ENCODE measurements at places on chromosomes 11 and 22.

GRCh38 chr22:44661070-44661469 is 40.9 kb upstream of the PRR5 start:
- peak; percentile 38 for DNase-seq

- DNase-seq = no peak
Measured at GRCh38 chr11:64100360-64100759, 64.6 kb downstream of the FLRT1 start.

GRCh38 chr11:70680781-70681281 is 282.5 kb downstream of the CTTN start:
- DNase-seq = no peak

DNA sequence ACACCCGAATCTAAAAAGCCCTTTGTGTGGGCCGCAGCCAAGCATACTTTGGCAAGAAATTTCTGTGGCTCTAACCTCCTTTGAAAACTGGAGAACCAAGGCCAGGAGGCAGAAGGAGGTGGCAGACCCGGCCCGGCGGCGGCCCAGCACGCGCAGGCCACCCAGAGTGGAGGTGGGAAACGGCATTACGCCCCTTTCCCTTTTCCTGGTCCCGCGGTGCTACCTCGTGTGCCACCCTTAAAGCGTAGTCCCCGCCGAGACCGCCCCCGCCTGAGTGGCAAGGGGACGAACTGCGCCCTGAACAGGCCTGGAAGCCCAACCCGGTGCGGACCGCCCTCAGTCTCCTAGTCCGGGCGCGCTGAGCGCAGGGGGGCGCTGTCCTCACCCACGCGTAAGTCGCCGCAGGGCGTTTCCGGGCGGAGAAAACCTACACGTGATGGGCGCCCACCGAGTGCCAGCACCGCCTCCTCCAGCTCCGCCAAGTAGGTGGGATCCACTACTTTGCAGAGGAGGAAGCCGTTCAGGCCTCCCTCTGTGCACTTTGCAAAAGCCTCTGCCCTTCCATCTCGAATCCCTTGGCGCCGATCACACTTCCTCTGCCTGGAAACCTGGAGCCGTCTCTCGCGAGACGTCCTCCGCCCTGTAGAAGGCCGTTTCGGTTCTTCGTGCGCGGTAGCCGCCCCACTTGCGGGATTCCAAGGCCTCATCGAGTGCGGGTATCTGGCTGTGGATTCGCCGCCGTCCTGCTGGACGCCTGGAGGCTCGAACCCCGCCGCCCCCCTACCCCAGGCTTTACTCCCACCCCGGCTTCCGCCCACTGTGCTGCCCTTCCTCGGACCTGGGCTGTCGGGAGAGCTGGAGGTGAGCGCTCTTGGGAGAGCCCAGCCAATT is at the start of gene ACCS:
TSS of gene ACCS (plus strand) at position 430 of the 891 bp plus-strand sequence. CDS start 1,358 bp downstream, outside the sequence.
- DNase-seq = peak; percentile 94

GRCh38 chr11:100575860-100576717 is 111.0 kb upstream of the ARHGAP42 start:
- peak; percentile 64 for DNase-seq

DNA sequence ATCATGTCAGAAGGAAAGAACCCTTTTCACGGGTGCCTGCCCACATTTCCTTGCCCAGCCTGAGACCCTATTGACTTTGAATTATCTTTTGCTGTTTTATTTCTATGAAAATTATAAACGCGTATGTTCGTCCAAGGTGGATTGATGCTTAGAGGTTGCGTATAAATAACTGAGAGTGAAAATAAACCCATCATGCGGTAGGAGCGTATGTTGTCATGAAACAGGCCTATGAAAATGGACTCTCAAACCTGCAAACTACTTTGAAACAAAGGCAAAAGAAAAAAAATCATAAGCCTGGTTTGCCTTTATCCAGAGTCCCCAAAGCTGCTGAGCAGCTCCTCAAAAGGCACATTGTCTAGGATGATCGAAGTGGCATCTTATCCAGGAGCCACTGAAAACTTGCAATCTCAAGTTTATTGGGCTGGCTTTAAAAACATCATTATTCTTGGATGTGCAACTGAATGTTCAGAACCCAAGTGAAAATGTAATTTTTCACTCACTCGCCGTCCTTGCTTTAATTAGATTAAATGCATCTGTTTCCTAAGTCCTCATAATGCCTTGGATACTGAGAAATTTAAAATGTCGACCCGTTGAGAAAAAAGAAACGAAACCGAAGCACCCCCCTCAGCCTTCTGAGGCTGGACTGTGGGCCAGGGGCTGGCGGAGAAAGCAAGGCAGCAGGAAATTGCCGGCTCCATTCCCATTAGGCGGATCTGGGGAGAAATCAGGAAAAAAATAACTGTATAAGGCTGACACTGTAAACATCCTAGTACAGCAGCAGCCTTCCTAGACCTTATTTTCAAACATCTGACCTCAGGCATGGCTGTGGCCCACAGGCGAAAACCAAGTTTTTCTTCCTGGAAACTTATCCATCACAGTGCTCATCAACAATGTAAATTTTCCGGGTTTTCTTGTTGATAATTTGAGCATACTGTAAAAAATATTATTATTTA is 82.9 kb upstream of the PPARA start:
- no peak for DNase-seq
